ENCODE measurements at places on chromosomes 7 and 10. TPM values are rescaled to one million over a fixed set of nuclear protein-coding genes. Genes with fewer than 3 reads are reported as not detected.

DNA sequence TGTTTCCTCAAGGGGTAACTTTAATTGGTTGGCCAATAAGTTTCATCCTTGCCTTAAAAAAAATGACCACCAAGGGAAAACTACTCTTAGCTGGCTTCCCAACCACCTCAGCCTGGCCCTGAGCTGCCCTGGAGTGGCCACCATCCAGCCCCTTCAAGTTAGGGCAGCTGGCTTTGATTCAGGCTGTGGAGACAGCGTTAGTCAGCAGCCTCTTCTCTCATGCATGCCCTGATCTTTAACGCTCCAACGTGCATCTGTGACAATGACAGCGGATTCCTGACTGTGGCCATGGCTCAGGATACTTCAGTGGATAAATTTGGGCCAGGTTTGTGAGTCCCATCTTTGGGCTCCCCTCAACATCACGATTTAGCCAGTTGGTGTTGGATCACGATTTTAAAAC is 111.6 kb downstream of the RBM20 start:
- DNase-seq: no peak

- no peak for DNase-seq
These were observed 54.8 kb downstream of the EVX1 start for GRCh38 chr7:27297356-27297755.

DNA sequence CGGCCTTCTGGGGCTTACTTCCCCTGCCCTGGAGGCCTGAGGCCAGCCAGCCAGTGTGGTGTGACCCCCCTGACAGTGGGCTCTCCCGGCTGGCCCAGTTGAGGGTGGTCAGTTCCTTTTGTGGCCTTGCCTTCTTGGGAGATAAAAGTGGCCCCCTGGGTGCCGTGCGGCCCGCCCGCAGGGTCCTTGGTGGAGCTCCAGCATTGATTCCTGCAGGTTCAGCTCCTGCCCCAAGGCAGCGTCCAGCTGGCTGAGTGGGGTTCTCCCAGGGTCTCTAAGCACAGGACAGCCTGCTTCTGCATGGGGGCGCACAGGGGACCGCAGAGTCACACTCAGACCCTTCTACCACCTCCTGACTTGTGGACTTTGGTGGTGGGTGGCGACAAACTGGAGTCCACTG is 62.1 kb downstream of the CUX1 start:
- no peak for DNase-seq

GRCh38 chr10:71714031-71714410 is 5.6 kb downstream of the C10orf105 start:
- no peak for DNase-seq

GRCh38 chr7:158157460-158157859 is 430.2 kb downstream of the PTPRN2 start:
- DNase-seq: no peak

- DNase-seq: no peak
These were observed 9.4 kb downstream of the NUB1 start for GRCh38 chr7:151351027-151351426.

- no peak for DNase-seq
These were observed 6.8 kb downstream of the TACR2 start for GRCh38 chr10:69409968-69410367.

- DNase-seq: no peak
These were observed 62.4 kb upstream of the WDR11 start for GRCh38 chr10:120788771-120789170.

GRCh38 chr7:130409712-130410072 is 29.4 kb downstream of the CPA1 start:
- no peak for DNase-seq

GRCh38 chr7:121212036-121212435 is 116.8 kb upstream of the WNT16 start:
- DNase-seq: no peak

- DNase-seq: no peak
These were observed 711 bp upstream of the CDHR3 start for GRCh38 chr7:105962353-105962752.

DNA sequence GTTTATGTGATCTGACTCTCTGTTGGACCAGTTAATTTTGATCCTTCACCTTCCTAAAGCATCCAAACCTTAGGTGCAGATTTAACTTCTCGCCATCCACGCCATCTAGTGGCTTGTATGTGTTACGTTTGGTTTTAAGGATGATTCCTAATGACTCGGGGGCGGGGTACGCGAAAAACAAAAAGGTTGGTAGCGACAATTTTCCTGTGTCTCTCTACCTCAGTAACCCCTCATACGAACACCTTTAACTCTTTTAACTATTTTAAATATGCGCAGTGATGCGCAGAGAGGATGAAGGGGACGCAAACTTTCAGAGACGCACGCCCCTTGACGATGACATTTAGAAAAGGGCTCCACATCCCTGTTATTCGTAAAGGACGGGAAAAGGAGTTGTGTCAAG is 714 bp upstream of the KCND2 start:
- DNase-seq: no peak

DNA sequence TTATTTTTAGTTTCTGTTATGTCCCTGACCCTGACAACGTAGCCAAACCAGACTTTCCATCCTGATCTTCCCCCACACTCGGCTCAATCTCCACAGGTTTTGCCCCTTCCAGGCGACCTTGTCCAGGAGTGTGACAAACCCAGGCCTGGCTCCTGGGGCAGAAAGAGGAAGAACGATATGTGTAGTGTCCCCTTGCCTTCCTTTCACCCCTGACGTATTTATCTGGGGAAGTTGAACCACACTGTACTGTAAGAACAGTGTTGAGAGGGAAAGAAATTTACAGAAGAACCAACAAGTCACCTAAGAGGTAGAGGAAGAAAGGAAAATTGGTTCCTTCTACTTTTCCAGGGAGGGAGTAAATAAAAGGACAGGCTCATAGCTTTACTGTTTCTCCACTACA is 158.0 kb downstream of the VTI1A start:
- no peak for DNase-seq

GRCh38 chr10:69089638-69090599 is 2.0 kb downstream of the SRGN start:
- peak; percentile 30 for DNase-seq

- DNase-seq: no peak
These were observed 56.4 kb downstream of the ETV1 start for GRCh38 chr7:13933091-13933490.

GRCh38 chr7:67955061-67955460 is 958.4 kb downstream of the TYW1 start:
- no peak for DNase-seq

The FOXI2 gene
- total RNA-seq: not detected

The LEP gene
- total RNA-seq: not detected

The TRIM73 gene
- total RNA-seq: 4.2 TPM

The CTAGE15 gene
- 2.2 TPM for total RNA-seq

The PNLIPRP3 gene
- total RNA-seq: not detected

The GSTO2 gene
- total RNA-seq: 27.9 TPM

The OGDHL gene
- total RNA-seq: 1.1 TPM

All from left colon (tissue), 2 donors.